ENCODE measurements at places on chromosomes 12 and 14.

- no peak for DNase-seq
Observed at GRCh38 chr12:27300226-27300625, 32.4 kb upstream of the BMAL2 start.

DNA sequence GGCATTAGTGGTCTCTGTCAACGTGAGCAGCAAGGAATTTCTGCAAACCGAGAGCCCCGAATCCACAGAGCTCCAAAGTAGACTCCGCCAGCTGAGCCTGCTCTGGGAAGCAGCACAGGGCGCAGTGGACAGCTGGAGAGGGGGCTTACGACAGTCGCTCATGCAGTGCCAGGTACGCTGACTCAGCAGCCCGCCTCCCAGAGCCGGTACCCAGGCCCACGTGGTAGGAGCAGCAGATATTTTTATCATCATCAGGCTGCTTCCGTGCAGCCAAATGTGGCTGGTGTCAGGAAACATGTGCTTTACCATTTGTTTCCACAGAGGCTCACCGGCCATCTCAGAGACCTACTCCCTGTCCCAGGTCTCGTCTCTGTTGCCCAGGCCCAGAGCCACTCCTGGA, 73.7 kb downstream of the ESR2 start:
- peak; percentile 14 for DNase-seq

- DNase-seq, result no peak
Observed at GRCh38 chr12:59484575-59484974, 111.3 kb upstream of the SLC16A7 start.

DNA sequence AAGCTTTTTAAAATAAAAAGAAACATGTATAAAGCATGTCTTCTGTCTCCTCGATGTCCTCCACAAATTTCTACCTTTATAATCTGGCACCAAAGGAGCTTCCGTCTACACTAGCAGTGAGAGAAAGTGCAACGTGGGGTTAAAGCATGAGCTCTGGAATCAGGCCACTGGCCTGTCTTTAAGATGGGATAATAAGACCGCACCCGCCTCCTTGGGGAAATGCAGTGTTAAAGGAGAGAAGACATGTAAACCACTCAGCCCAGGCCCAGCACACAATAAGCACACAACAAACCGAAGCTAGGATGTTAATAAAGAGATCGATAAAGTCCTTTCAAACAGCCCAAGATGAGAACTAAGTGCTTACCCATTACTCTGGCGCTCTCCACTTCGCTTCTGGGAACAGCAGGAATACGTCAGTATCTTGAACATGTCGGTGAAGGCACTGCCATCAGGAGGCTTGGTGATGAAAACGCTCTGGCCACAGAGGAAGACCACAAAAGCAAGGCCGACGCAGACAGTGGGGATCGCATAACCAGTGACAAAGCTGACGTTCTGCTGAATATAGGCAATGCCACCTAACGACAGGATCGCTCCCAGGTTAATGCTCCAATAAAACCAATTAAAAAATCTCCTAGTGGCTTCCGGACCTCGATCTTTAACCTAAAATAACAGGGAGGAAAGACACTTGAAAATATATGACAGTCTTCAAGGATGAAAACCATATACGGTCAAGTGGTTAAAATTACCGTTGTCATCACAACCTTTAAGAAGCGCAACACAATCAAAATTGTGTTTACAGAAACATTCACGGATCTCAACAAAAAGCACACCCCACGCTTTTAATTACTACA, 9.1 kb downstream of the SLC15A4 start:
- DNase-seq, result no peak

- DNase-seq, result no peak
Observed at GRCh38 chr12:69884386-69884785, 59.4 kb downstream of the MYRFL start.

DNA sequence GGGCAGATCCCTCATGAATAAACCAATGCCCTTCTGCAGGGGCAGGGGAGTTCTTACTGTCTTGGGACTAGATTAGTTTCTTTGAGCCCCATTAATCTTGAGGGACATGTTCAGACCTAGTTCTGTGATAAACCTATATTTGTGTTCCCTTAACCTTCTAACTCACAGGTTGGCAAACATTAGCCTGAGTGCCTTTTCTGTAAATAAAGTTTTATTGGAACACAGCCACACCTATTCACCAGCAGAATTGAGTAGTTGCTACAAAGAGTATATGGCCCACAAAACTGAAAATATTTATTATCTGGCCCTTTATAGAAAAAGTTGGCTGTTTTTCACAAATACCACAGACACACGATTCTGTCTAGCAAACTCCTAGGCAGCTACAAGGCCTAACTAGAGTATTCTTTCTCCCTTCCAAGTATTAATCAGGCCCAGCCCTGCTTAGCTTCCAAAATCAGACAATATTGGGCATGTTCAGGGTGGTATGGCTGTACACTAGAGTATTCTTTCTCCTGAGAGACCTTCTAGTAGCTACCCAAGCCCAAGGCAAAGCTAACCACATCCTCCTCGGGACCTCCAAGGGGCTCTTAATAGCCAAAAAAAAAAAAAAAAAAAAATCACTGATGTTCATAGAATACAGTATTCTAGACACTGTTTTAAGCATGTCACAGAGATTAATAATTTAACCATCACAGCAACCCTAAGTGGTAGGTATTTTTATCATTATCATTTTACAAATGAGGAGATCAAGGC, 199.3 kb upstream of the PWP1 start:
- DNase-seq, result no peak

DNA sequence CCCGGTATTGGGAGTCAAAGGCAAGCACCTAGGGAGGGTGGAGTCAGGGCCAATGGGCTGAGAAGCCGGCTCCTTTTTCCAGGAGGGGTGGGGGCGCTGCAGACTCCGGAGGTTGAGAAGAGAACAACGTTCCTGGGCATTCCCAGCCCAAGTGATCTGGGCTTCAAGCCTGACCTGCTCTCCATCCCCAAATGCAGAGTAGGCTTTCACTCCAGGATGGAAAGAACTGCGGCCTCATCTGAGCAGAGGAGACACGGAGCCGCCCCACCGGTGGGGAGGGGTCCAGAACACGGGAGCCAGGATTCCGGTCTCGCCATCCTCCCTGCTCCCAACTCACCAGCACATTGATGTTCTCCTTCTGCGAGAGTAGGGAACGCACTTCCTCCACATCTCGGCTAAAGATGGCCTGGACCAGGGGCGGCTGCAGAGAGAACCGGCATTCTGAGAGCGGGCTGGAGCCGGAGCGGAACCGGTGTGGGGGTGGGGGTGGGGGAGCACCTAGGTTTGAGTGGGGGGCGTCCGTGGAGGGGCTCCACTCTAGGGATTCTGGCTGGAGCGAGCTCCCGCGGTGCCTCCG, 605 bp downstream of the ANKRD52 start:
- no peak for DNase-seq

DNA sequence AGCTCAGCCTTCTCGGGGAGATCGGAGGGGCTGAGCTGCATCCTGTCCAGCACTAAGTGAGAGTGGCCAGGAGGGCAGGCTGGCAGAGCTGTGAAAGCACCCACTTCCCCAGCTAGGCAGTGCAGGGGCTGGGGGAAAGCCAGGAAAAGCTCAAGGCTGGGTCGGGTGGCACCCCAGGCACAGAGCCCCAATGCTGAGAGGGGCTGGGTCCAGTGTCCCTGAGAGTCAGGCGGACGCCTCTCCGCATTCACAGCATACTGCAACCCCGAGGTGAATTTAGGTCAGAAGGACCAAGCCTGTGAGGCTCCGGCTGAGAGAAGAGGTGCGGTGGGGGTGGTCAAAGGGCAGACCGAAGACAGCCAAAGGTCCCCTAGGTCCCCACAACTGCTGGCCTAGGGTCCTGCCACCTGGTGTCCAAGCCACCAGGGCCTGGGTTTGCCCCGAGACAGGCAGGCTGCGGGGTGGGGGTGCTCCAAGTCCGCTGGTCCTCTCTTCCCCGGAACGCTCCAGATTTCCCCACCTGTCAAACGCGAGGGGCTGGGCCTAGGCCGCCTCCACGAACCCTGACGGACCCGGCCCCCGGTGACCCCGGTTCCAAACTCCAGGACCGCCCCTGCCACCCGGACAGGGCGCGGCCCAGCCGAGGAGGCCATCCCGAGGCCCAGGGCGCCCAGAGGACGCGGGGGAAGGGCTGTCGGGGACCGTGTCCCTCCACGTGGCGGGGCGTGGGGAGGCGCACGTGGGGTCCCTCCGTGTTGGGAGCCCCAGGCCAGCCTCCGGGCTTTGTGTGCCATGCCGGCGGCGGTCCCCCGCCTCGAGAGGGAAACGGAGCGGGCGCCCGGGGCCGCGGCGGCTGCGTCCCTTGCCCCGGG, 527 bp downstream of the CAMKK2 start:
- DNase-seq, result peak; percentile 29

Data from CMK (cell line).